Caco-2 (cell line): ENCODE measurements at places on chromosomes 11 and 22.

GRCh38 chr11:74701351-74701750 lies 29.9 kb downstream of the CHRDL2 start:
- peak; percentile 32 for DNase-seq
- no peaks in the 10 kb centered on the region for H3K27me3 ChIP-seq
- H3K4me3 ChIP-seq = no peak overlapping the region
- no peaks in the 10 kb centered on the region for H3K36me3 ChIP-seq
- no peaks in the 10 kb centered on the region for H3K4me1 ChIP-seq

GRCh38 chr11:69008737-69009440 lies 4.2 kb downstream of the MRGPRF start:
- no peaks in the 10 kb centered on the region for H3K36me3 ChIP-seq
- DNase-seq = peak; percentile 93
- H3K4me3 ChIP-seq = no peak overlapping the region
- no peaks in the 10 kb centered on the region for H3K27me3 ChIP-seq
- H3K4me1 ChIP-seq = peaks cover 44% of the 10 kb centered on the region
- peak overlapping the region; percentile 82 for H3K27ac ChIP-seq

DNA sequence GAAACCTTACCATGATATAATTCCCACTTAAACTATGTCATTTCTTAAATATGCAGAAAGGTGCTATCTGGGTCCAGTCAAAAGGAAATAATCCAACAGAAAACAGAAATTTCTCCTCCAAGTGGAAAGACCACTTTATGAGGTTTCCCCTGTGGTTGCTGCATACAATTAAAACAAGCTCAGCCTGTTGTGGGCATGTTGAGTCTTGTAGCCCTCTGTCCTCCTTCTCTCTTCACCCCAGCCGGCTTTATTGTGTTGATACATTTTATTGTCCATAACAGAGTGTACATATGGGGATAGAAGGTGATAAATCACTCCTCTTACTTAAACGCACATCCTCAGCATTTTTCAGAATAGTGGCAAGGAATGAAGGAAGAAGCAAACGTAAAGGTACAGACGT lies 126.0 kb upstream of the MTNR1B start:
- H3K27me3 ChIP-seq = no peaks in the 10 kb centered on the region
- no peaks in the 10 kb centered on the region for H3K36me3 ChIP-seq
- no peak overlapping the region for H3K4me3 ChIP-seq
- H3K27ac ChIP-seq = no peak overlapping the region
- DNase-seq = no peak

GRCh38 chr11:46338636-46338987 lies 8.7 kb upstream of the DGKZ start:
- no peaks in the 10 kb centered on the region for H3K36me3 ChIP-seq
- no peak for DNase-seq
- peaks cover 10% of the 10 kb centered on the region for H3K4me1 ChIP-seq
- no peak overlapping the region for H3K27ac ChIP-seq
- peaks cover 2% of the 10 kb centered on the region for H3K27me3 ChIP-seq
- H3K4me3 ChIP-seq = no peak overlapping the region

GRCh38 chr11:70481625-70482528 lies 83.5 kb downstream of the CTTN start:
- peak overlapping the region; percentile 46 for H3K27ac ChIP-seq
- no peak overlapping the region for H3K4me3 ChIP-seq
- no peaks in the 10 kb centered on the region for H3K36me3 ChIP-seq
- H3K27me3 ChIP-seq = no peaks in the 10 kb centered on the region
- H3K4me1 ChIP-seq = no peaks in the 10 kb centered on the region; the same call in 1 of the 2 replicates
- DNase-seq = no peak

- H3K27ac ChIP-seq = no peak overlapping the region
Measured at GRCh38 chr11:92638678-92639077, 330.8 kb upstream of the MTNR1B start.

DNA sequence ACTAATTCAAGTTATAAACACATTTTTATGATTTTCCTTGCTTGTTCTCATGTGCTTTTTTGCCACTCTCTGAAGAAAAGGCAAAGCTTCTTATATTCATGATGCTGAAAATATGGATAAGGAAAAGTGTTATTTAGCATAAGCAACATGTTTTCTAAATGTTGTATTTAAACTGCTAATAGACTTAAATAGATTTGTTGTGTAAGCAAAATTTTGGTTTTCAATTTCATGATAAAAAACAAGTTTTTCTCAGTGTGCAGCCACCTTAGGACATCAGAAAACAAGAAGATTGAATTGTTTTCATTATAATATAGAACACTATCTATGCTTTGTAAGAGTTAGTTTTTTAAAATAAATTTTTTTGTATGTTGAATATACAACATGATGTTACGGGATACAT lies 2.3 kb downstream of the OR4A16 start:
- H3K27ac ChIP-seq = no peak overlapping the region
- no peaks in the 10 kb centered on the region for H3K4me1 ChIP-seq
- no peaks in the 10 kb centered on the region for H3K27me3 ChIP-seq
- no peaks in the 10 kb centered on the region for H3K36me3 ChIP-seq
- DNase-seq = no peak

DNA sequence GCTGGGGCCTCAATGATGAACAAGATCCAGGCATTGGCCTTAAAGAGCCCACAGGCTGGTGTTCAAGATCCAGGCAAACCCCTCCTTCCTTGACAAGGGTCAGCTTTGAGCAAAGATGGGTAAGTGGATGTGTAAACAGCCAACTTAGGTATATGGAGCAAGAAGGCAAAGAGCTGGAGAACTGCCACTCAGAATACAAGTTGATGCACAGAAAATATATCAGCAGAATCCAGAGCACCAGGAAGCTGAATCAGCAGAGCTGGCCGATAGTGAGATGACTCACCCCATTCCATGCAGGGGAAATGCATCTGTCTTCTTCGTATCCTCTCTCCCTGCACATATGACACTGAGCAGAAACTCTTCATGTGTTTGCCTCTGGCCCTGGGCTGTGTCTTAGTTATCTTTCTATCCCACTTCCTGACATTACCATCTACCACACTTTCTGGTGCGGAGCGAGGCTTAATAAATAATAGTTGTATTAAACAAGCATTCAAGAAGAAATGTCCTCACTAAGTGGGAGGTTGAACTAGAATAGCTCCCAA lies 57.8 kb downstream of the ENDOD1 start:
- no peak overlapping the region for H3K4me3 ChIP-seq
- H3K27me3 ChIP-seq = no peaks in the 10 kb centered on the region
- peak; percentile 45 for DNase-seq
- H3K4me1 ChIP-seq = peaks cover 14% of the 10 kb centered on the region
- no peaks in the 10 kb centered on the region for H3K36me3 ChIP-seq
- no peak overlapping the region for H3K27ac ChIP-seq

DNA sequence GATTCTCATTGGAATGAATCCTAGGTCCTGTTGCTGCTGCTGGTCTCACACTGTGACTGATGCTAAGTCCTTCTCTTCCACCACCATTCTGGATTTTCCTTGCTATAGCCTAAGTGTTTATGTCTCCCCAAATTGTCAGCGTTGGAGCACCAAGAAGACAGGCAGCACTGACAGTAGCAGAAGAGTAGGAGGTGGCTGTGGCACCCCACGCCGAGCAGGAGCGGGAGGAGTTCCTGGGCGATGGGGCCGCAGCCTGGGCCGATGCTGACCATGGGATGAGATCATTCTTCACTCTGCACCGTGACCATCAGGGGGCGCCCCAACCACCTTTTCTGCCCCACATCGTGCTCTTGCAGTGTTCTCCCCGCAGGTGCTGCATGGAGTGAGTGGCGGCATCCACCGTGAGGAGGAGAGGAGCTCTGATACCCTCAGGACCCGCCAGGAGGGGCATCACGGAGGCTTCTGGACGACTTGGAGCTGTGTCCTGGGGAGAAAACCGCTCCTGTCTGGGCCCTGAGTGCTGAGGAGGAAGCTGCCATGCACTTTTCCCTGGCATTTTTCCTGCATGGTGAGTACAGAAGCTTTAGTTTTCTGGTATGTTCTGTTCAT lies 57.0 kb downstream of the LRRC74B start:
- H3K27ac ChIP-seq = no peak overlapping the region
- peak; percentile 80 for DNase-seq
- H3K4me1 ChIP-seq = peaks cover 14% of the 10 kb centered on the region

- no peaks in the 10 kb centered on the region for H3K36me3 ChIP-seq
- H3K27ac ChIP-seq = peak overlapping the region; percentile 90
- H3K4me1 ChIP-seq = peaks cover 36% of the 10 kb centered on the region
Measured at GRCh38 chr22:27668828-27669797, 132.4 kb downstream of the MN1 start.

DNA sequence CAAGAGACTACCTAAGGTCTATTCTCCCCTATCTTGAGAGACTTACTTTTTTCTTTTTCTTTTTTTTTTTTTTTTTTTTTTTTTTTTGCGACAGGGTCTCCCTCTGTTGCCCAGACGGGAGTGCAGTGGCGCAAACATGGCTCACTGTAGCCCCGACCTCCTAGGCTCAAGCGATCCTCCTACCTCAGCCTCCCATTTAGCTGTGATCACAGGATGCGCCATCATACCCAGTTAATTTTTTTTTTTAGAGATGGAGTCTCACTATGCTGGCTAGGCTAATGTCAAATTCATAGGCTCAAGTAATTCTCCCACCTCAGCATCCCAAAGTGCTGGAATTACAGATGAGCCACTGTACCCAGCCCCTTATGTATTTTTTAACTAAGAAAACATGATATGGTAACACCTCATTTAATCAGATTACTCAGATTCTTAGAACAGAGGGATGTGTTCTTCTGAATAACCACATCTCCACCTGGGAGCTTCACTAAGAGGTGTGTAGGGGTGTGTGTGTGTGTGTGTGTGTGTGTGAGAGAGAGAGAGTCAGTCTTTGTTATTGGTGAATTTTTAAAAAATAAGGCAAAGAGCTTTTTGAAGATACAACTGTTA lies 102.9 kb downstream of the USP35 start:
- peaks cover 25% of the 10 kb centered on the region for H3K4me1 ChIP-seq
- H3K27ac ChIP-seq = peak overlapping the region; percentile 32
- no peak overlapping the region for H3K4me3 ChIP-seq
- no peaks in the 10 kb centered on the region for H3K36me3 ChIP-seq

DNA sequence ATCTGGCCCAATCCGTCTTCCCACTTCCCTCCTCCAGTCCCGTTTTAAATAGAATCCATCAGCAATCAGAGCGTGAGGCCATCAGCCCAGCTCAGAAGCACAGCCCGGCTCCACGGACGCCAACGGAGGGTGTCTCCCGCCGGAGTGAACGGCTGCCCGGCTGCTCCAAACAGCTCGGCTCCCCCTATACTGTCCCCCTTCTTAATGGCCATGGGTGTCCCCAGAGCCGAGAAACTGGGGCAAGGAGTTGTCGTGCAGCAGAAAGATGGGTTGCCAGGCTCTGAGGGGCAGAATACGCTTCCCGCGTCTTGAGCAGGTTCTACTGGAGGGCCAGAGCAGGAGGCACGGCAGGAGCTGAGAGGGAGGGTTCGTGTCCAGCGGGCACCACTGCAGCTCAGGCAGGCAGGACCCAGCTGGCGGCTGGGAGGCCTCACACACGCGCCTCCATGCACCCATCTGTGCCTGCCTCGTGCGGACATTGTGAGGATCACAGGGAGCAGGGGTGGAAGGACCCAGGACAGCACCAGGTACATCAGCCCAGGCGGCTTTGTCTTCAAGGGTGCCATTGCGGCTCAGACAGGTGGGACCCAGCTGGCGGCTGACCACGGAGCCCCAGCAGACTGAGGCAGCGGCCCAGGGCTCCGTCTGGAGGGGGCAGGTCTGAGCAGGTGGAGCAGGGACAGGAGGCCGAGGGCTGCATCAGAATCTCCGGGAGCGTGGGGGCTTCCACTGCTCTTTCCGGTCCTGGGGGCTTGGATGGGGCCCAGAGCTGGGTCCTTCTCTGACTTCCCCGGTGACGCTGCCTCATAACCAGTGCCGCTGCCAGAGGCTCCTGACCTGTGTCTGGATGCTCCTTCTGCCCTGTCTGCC lies 882.7 kb downstream of the BRD1 start:
- DNase-seq = no peak
- H3K4me1 ChIP-seq = no peaks in the 10 kb centered on the region
- no peaks in the 10 kb centered on the region for H3K36me3 ChIP-seq
- H3K27ac ChIP-seq = no peak overlapping the region
- H3K4me3 ChIP-seq = no peak overlapping the region

- DNase-seq = no peak
- H3K27me3 ChIP-seq = no peaks in the 10 kb centered on the region; the same call in 1 of the 2 replicates
- H3K4me3 ChIP-seq = no peak overlapping the region
- no peaks in the 10 kb centered on the region for H3K36me3 ChIP-seq
Measured at GRCh38 chr11:130585545-130585944, 137.1 kb downstream of the ADAMTS15 start.

DNA sequence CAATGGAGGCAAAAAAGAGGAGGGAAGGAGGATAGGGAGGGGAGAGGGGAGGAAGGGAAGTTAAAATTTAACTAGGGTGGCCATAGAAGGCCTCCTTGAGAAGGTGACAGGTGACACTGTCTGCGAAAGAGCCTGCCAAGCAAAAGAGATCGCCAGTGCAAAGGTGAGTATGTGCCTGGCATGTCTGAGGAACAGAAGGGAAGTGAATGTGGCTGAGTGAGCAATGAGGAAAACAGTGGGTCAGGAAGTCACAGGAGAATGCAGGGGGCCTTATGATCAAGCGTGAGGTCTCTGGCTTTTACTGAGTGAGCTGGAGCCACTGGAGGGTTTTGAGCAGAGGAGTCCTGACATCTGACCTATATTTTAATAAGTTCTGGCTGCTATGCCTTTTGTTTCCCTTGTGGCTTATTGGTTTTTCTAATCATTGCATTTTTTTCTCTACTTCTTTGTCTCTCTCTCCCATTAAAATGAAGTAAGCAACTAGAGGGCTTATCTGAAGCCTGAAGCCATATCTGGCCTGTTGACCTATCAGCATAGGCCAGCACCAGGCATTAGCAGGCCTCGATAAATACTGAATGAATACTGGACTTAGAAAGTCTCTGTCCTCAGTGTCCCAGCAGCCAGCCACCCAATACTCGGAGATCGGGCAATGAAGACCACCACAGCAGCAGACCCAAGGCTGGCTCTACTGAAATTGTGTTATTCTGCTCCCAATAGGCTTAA lies 5.6 kb downstream of the AP1B1 start:
- DNase-seq = peak; percentile 72
- 0 out of 2 replicates have a peak overlapping the region, but pooled peaks have one; percentile 1 for H3K4me3 ChIP-seq
- H3K27ac ChIP-seq = peak overlapping the region; percentile 56
- H3K4me1 ChIP-seq = peaks cover 76% of the 10 kb centered on the region
- H3K27me3 ChIP-seq = no peaks in the 10 kb centered on the region
